ENCODE measurements at places on chromosomes 7 and 10. TPM values are rescaled to one million over a fixed set of nuclear protein-coding genes. Genes with fewer than 3 reads are reported as not detected.

Gene NXPH1
- total RNA-seq, result not detected

Gene HOXA4
- 4.7 TPM for total RNA-seq

Gene CPA4
- 12.3 TPM for total RNA-seq

Gene TMEM72
- not detected for total RNA-seq

Measured in esophagus squamous epithelium (tissue), 5 donors.